Left cardiac atrium (tissue), 4 donors: ENCODE measurements at places on chromosomes 11 and 22. TPM values are rescaled to one million over a fixed set of nuclear protein-coding genes. Genes with fewer than 3 reads are reported as not detected.
A peak's percentile ranks its signal among the peaks of the same experiment; 100 is the strongest.

- no peak for DNase-seq
Observed at GRCh38 chr11:763549-764321, 13.6 kb downstream of the GATD1 start.

DNA sequence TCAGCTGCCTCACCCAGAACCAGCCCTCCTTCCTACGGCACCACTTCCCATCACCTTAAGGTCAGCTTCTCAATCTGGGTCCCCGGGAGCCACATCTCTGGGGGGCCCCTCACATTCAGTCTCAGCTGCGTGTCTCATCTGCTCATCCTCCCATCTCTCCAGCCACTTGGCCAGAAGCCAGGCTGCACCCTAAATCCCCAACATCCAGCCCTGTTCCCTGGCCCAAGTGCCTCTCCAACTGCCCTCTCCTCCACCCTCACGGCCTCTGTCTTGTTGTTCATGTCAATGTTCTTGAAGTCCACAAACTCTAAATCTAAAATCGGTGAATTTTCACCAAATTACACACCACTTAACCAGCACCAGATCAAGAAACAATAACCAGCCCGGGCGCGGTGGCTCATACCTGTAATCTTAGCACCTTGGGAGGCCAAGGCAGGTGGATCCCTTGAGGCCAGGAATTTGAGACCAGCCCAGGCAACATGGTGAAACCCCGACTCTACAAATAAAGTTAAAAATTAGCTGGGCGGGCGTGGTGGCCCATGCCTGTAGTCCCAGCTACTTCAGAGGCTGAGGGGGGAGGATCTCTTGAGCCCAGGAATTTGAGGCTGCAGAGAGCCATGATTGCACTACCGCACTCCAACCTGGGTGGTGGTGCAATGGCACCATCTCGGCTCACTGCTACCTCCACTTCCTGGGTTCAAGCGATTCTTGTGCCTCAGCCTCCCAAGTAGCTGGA lies 33.7 kb downstream of the A4GALT start:
- no peak for DNase-seq

DNA sequence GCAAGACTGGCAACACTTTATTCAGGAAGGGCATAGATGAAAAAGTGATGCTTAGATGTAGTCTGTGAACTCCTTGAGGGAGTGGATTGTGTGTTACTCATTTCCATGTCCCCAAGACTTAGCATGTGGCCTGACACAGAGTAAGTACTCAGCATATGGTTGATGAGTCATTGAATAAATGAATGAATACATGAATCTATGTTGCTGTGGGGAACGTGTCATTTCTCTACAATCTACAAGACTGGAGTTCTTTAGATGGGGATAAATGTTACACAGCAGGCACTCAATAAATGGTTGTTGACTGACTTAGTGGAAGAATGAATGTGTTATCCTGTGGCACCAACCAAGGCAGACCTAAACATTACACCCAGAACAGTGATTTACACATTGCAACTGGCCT lies 17.9 kb downstream of the BPIFC start:
- no peak for DNase-seq

- no peak for DNase-seq
Observed at GRCh38 chr11:94922321-94923003, 50.9 kb downstream of the CWC15 start.

GRCh38 chr11:65503949-65504673 lies 5.3 kb downstream of the MALAT1 start:
- no peak for DNase-seq

DNA sequence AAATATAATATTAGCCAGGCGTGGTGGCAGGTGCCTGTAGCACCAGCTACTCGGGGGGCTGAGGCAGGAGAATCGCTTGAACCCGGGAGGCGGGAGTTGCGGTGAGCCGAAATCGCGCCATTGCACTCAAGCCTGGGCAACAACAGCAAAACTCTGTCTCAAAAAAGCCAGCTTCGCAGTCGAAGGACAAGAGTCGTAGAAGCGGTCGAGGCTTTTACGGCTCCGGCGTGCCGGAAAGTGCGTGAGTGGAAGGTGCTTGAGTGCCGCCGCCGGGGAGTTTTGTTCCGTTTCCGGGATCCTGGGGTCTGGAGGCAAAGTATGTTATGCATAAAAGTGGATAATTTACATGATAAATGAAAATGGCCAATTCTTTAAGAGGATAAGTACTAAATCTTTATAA lies 43.6 kb downstream of the SYN3 start:
- no peak for DNase-seq

DNA sequence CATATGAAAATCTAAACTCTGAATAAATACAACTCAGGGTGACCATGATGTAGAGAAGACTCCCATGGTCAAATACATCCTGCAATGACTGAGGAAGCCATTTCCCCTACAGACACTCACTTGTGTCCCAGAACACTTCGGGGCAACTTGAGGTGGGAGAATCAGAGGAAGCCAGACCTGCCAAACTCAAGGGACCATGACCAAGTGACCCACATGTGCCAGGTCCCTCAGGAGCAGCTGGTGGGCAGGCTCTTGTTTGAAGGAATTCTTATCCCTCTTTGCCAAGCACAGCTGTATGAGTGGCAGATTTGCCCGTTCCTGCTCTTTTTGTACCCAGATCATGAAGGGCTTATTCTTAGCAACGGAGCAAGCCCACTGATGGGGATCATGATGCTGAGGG lies 17.8 kb downstream of the SPATA19 start:
- no peak for DNase-seq

DNA sequence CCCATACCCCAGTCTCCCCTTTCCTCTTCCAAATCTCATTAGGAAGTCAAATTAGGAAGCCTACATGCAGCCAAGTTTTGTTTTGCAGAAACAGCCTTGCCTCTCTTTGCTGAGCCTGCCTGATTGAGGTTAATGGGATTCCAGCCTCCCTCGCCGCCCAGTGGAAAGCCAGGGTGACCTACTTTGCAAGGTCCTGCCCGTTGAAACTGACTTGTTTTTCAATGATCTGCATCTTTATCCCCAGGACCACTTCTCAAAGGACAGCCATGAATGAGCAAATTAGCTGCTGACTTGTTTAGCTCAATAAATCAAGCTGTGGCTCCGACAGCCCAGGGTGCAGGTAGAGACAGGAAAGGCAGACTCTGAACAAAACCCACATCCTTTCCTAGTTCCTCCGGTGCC lies 110.4 kb downstream of the RRAS2 start:
- DNase-seq, result no peak

- DNase-seq, result no peak
Observed at GRCh38 chr11:100682247-100682969, 4.7 kb upstream of the ARHGAP42 start.

DNA sequence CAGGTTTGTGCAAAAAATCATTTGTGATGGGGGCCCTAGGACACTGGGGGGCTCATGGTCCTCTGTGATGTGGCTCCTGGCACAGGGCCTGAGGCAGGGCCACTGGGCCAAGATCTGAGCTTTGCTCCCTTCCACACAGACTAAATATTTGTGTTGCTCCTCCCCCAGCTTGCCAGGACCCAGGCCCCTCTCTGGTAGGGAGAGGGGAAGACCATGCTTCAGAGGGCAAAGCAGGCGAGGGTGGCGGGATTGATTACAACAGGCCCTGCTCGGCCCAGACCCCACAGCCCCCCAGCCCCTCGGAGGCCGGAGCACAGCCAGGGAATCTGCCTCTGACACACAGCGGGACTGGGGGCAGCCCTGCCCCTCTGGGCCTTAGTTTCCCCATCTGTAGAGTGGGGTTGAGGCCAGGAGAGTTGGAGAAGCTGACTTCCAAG lies 29.0 kb downstream of the WNT11 start:
- no peak for DNase-seq

DNA sequence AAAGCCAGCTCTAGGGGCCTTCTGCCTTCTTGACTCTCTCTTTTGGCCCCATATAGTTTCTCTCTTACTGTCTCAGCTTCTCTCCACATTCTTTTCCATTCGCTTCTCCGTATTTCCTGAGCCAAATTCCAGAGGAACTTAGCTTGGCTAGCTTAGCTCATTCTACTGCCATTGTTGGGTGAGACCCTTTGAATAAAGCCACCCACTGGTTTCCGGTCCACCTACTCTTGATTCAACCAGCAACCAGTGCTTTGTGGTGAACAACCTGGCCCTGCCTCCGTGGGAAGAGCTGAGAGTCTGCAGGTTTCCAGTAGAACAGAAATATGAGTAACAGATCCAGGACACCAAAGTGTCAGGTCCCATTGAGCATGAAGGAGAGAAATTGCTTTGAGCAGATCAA lies 81.3 kb upstream of the ARHGAP20 start:
- DNase-seq, result no peak

DNA sequence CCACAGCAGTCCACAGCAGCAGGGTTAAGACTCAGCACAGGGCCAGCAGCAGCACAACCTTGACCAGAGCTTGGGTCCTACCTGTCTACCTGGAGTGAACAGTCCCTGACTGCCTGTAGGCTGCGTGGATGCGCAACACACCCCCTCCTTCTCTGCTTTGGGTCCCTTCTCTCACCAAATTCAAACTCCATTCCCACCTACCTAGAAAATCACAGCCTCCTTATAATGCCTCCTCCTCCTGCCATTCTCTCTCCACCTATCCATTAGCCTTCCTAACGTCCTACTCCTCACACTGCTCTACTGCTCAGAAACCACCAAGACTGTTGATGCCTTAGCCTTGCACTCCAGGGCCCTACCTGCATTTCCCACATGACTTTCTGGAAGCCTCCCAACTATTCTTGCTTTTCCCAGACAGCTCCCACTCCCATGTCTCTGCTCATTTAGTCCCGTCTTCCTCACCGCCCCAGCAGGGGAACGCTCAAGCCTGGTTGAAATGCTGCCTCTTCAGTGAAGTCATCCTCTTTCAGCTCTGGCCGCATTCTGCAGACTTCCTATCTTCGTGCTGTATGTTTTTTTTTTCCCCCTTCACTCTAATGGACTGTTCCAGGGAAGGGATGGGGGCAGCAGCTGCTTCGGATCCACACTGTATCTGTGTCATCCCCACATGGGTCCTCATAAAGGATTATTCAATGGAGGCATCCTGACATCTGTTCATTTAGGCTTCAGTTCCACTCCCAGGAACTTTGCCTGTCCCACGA lies 3.3 kb downstream of the IL18BP start:
- no peak for DNase-seq

DNA sequence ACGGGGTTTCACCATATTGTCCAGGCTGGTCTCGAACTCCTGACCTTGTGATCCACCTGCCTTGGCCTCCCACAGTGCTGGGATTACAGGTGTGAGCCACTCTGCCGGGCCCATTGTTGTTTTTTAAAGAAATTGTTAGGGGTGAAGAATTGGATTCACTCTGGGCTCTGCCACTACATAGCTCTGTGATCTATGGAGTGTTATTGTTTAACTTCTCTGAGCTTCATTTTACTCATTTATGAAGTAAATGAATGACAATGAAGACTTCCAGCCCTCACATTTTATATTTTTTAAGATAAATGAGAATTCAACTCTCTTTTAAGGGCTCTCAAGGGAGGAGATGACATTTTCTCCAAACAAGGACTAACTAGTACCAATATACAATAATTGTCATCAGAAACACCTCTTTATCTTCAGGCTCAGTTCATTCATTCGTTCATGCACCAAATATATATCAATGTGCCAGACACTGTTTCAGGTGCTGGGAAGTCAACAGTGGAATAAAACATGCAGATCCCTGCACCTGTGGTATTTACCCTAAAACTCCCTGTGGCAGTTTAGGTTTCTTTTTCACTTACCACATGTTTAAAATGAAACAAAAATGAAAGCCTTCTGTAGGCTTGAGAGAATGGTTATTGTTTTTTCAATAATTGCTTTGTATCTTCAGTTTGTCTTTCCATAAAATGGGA lies 23.5 kb upstream of the GRAMD1B start:
- no peak for DNase-seq

DNA sequence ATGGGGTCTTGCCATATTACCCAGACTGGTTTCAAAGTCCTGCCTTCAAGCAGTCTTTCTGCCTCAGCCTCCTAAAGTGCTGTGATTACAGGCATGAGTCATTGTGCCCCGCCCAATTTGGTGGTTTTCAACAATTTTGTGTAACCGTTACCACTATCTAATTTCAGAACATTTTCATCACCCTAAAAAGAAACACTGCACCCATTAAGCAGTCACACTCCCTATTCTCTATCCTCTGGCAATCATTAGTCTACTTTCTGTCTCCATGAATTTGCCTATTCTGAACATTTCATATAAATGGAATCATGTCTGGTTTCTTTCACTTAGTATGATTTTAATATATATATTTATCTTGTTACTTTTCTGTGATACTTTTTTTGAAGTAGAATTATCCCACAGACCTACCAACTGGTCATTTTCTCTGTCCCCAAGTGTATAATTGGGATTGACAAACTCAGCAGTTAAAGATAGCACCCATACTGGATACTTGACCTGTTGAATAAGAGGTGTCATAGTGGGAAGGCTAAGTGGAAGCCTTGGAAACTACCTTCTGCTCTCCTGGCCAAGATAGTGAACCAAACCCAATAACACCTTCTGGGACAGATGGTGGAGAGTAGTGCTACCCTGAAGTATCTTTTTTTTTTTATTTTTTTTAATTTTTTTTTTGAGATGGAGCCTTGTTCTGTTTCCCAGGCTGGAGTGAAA lies 64.8 kb downstream of the STIM1 start:
- DNase-seq, result peak; percentile 46

DNA sequence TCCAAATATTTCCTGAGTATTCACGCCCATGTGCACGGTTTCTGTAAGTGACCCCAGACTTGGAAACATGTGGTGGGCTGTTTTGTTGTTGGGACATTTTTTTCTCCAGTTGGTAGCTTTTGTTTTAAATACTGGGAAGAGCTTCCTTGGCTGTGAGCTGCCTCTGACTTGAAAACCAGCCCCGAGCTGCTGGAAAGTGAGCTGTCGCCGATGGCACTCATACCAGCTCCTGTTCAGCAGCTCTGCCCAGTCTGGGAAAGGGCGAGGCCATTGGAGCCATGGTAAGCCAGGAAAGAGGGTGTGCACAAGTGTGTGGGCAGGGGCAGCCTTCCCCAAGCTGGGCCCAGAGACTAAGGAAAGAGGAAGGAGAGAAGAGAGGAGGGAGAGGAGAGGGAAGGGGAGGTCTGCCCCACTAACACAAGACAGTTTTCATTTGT lies 3.2 kb upstream of the FLI1 start:
- DNase-seq, result peak; percentile 45

- no peak for DNase-seq
Observed at GRCh38 chr11:44725016-44725685, 1.6 kb upstream of the TSPAN18 start.

- DNase-seq, result no peak
Observed at GRCh38 chr22:25410849-25411248, 153.6 kb upstream of the GRK3 start.

DNA sequence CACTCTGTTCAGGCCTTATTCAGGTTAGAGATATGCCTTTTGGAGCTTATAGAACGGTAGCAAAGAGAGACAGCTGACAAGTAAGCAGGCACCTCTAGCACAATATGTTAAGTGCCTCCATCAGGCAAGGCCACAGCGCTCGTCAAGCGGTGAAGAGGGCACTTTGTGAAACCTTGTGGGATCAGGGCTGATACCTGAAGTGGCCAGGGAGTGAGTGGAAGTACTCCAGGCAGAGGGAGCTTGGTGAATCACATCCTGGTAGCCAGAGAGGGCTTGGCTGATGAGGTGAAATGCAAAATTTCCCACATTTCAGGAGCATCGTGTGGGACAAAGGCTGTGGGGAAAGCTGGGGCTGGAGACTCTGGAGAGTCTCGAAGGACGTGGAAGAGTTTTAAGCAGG lies 87.4 kb downstream of the PKNOX2 start:
- no peak for DNase-seq

USP2 gene
- 68.8 TPM for total RNA-seq

TYMP gene
- total RNA-seq, result 27.9 TPM

ZP1 gene
- total RNA-seq, result not detected

TEX54 gene
- total RNA-seq, result not detected

TSGA10IP gene
- total RNA-seq, result not detected

OR52I2 gene
- not detected for total RNA-seq

CASP4 gene
- total RNA-seq, result 28.4 TPM

SOX6 gene
- 19.8 TPM for total RNA-seq

C22orf31 gene
- not detected for total RNA-seq

ZNF280B gene
- total RNA-seq, result 1.4 TPM

OR52I1 gene
- not detected for total RNA-seq
